NCI-H345 (cell line): ENCODE measurements at places on chromosomes 4 and X.
A peak's percentile ranks its signal among the peaks of the same experiment; 100 is the strongest.

DNA sequence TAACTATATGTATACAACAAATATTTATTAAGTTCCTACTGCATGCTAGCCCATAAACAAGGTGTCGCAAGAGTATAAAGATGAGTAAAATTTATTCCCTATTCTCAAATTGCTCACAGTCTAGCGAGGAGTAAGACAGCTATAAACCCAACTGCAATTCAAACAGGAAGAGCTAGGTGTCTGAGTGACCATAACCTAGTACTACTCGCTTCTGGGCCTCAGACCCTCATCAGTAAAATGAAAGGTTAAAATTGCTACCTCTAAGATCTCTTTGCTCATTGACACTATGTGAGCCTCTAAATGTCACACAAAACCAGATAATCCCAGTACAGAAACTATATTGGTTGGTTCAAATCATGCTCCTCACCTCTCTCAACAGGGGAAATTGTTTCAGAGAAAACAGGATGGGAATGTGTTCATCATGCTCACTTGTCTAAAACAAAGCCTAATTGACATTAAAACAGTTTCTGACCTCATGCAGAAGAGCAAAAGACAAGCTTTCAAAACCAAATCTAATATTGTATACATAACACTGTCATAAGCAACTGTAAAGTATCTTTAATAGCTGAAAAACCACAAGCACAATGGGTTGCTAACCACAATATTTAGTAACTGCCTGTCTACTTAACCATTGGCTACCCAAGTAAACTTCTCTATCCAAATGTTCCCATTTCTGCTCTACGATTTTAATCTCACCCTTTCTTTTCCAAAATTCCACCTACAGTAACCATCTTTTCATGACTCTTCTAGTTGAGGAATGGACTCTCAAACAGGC, 264.6 kb upstream of the FMR1 start:
- no peak for DNase-seq

DNA sequence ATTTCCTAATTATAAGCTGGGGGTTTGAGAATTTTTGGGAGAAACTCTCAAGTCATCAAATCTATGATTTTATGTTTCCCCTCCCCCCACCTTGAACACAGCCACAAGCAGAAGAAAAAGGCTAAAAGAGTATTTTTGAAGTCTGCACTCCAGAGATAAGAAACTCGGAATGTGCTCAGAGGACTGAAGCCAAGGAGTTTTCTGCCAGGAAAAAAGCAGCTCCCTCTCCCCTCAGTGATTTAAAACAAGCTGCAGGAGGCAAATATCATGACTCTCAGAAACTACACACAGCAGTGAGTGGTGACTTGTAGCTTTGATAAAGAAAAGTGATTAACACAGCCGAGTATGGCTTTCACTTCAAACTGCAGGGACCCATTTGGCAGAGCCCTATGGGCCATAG, 800.2 kb upstream of the FTHL17 start:
- DNase-seq, result no peak

- no peak for DNase-seq
These were observed 34.4 kb upstream of the GYG2 start for GRCh38 chrX:2794336-2794735.

GRCh38 chr4:139764686-139765310, 99.2 kb downstream of the MGST2 start:
- DNase-seq, result peak; percentile 3
